NCI-H526 treated with DMSO at 0.1 percent for 48 hours (cell line): ENCODE measurements at places on chromosomes 5 and 9.

DNA sequence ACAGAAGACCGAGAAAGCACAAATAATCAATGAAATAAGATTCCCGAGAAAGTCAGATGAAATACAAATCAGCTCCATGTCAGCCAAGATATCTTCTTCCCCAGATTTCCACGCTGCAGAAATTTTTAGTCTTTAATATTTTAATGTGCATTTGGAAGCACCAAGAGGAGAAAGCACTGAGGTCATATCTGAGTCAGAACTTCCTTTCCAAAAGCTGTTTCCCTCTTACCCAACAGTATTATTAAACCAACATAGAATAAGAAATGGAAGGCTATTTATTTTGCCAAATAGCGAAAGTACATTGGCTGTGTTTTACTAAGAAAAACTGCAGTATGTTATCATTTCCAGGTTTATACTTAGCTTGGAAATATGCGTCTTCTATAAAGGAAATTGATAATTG, 772.1 kb upstream of the CDH9 start:
- DNase-seq, result no peak

DNA sequence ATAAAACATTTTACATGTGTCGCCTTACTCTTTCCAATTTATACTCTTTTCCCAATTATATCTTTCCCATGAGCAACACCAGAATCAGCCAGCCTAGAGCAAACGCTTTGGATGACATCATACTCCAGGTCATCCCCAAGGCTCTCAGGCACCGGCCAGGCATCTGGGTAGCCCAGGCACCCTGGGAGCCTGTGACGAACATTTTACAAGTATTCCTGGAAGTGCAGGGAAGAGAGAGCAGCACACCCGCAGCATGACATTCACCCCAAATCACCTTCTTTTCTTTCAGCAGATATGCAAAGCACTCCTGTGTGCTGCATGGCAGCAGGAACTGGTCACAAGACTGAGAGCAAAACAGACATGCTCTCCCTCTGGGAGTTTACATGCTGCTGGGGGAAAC, 75.7 kb upstream of the SMIM23 start:
- DNase-seq, result peak; percentile 4

- no peak for DNase-seq
Measured at GRCh38 chr5:134432174-134432573, 20.5 kb upstream of the CDKN2AIPNL start.

GRCh38 chr5:145062280-145063062, 772.7 kb downstream of the PRELID2 start:
- DNase-seq, result no peak

GRCh38 chr5:11963227-11963626, 59.0 kb upstream of the CTNND2 start:
- DNase-seq, result no peak

DNA sequence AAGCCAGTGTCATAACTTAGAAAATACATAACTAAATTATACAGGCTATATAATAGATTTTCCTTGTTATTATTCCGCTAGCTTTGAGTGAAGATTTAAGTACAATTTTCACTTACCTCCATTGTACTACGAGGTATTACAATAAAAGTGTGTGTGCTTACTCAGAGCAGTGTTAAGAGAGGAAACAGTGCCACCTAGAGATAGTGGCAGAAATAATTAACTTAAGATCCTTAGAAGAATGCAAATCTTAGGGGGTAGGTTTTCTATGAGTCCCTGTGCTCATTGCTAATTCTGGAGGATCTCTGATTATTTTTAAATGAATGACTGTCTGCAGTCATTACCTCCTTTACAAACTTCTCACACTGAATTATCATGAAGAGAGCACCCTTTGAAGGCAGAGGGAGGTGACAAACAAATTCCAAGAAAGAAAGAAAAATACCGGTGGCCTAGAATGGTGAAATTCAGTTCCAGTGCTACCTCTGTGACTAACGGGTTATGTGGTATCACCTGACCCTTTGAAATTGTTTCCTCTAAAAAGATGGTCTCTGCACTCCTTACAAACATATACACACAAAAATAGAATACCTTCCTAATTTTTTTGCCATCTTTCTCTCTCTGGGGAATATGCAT, 379.8 kb downstream of the TRIM36 start:
- peak; percentile 16 for DNase-seq

DNA sequence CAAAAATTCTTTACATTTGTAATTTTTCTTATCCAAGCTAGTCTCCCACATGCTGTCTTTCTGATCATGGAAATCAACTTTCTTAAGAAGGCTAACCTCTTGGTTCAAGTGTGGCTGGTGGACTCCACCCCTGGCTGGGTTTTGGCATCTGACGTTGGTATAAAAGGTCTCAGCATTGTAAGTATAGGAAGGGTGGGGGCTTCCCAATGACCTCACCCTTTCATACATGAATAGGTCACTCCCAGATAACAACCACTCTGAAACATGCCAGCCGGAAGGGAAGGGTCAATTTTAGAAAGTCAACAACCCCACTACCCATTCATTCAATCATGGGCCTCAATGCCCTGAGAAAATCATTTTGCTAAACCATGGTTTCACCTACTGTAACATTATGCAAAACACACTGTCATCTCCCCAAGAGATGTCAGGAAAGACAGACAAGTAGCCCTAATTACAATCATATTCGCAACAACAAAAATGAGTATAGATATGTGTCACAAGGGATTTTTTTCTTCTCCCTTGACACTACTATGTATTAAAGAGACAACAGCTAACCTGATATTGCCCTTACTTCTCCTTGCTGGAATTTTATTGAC, 31.9 kb upstream of the PCSK5 start:
- no peak for DNase-seq

DNA sequence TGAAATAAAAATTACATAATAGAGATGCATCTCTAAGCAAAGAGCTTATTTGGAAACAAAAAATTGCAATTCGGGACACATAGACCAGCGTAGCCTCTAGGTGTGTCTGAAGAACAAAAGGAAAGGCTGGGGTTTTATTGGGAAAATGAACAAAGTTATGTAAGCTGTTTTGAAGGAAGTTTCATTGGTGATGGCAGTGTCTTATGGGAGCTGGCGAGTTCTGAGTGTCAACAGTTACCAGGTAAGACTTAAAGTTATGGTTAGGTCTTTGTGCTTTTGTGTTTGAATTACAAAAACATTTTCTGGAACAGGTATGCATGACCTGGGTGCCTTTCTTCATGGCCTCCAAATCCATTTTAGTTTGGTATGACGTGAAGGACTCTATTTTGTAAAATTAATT, 48.9 kb downstream of the SLC27A6 start:
- no peak for DNase-seq

GRCh38 chr9:123002754-123003153, 30.7 kb upstream of the GPR21 start:
- DNase-seq, result no peak

- DNase-seq, result no peak
Measured at GRCh38 chr5:87722286-87722685, 309.6 kb upstream of the CCNH start.

- no peak for DNase-seq
Measured at GRCh38 chr9:105313238-105313637, 68.8 kb downstream of the SLC44A1 start.

- DNase-seq, result no peak
Measured at GRCh38 chr5:114060866-114061265, 301.0 kb upstream of the KCNN2 start.

- no peak for DNase-seq
Measured at GRCh38 chr9:133633681-133634080, 2.5 kb upstream of the DBH start.

DNA sequence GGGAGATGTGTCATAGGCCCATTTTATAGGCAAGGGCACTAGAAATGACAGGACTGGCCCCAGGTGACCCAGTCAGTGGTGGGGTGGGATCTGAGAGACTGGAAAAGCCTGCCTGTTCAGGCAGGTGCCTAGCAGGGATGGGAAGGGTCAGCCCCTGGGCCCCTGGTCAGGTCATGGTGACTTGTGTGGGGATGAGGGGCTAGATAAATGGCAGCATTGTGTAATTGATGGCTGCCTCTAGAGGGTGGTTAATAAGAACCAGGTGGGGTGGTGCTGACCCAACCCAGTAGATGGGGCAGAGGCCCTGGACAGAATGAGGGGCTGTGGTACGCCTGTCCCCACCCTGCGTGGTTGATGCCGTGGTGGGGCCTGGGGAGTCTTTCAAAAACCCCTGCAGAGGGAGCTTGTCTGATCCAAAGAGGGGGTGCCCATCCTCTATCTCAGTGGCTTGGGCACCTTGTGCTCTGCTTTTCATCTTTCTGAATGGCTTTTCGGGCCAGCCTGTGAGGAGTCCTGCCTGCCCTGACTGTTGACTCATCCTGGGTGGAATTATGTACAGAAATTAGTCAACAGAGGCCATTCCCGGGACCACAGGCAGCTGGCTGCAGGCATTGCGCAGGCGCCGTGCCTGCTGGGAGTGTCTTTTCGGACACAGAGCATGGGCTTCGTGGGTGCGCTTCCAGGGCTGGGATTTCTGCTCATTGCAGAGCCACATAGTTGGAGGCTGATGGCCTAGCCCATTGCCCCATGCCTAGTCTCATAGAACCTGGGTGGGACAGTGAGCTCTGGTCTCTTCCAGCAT, 93.6 kb upstream of the PITX1 start:
- no peak for DNase-seq

- no peak for DNase-seq
Measured at GRCh38 chr9:120336021-120336752, 243.8 kb downstream of the CDK5RAP2 start.

DNA sequence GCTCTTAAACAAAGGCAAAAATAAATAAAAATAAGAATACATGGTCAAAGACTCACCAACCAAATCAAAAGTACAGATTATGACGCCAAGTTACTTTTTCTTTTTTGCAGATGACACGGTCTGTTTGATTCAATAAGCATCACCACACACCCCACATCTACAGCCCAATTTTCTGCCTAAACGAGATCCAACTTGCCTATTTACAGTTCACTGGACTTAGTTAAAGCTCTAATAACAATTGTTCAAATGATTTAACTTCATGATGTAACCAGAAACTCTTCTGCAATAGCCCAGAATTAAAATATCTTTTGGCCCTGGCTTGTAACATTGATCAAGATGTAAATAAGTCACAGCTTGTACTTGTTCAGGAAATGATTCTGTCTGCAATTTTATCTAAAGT, 590.3 kb upstream of the C9orf72 start:
- DNase-seq, result no peak

GRCh38 chr5:60805463-60805862, 38.6 kb downstream of the ELOVL7 start:
- DNase-seq, result no peak

DNA sequence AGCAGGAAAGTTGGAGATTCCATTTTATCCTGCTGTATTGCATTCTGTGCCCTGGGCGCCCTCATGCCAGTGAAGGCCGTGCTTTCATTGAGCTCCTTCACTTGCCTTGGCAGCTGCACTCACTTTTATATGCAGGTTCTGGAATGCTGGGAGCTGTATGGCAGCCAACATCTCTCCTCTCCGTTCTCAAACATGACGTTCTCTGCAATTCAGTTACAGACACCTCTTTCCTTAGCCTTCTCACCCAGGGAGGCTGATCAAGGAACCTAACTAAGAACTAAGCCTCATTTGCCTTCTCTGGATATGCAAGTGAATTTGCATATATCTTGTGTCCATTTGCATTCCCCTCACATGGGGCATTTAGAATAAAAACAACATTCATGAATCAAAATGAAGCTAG, 29.4 kb upstream of the PURA start:
- DNase-seq, result peak; percentile 94

- no peak for DNase-seq
Measured at GRCh38 chr9:86668488-86668887, 278.8 kb downstream of the GAS1 start.

- peak; percentile 13 for DNase-seq
Measured at GRCh38 chr9:104494808-104495207, 9.3 kb upstream of the OR13F1 start.

DNA sequence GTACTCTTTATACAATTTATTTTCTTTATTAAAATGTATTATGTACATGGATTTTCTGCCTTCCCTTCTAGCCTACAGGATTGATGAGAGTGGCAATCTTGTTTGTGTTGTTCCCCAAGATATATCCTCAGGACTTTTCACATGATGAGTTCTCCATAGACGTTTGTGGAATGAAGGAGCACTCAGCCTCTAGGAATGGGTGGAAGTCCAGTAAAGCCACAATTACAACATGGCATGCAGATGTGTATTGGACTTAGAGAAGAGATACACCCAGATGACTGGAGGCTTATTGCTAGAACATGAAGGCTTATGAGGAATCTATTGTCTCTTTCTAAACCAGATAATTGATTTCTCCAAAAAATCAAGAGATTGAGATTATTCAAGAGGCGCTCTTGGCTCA, 8.2 kb upstream of the DOCK2 start:
- no peak for DNase-seq

DNA sequence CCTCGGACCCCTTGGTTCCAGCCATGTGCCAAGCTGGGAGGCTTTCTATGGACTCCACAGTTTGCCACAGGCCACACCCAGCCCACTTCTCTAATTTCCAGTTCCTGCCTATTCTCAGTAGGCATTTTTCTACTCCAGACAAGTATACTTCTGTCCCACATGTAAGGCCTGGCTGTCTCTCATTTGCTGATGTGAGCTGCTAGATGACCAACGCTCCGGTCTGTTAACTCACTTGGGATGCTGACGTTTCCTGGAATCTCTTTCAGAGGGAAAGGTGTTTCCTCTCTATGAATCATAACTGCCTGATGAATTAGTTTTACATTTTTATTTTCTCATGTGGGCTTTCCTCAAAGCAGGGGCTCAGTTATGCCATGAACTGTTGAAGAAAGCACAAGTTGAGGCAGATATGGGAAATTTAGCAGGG, 36.3 kb downstream of the ERGIC1 start:
- no peak for DNase-seq

GRCh38 chr5:36222620-36223019, 19.1 kb downstream of the NADK2 start:
- DNase-seq, result no peak

- DNase-seq, result no peak
Measured at GRCh38 chr9:111649016-111649415, 12.4 kb upstream of the GNG10 start.

- DNase-seq, result no peak
Measured at GRCh38 chr5:139636975-139637408, 11.2 kb upstream of the CXXC5 start.

DNA sequence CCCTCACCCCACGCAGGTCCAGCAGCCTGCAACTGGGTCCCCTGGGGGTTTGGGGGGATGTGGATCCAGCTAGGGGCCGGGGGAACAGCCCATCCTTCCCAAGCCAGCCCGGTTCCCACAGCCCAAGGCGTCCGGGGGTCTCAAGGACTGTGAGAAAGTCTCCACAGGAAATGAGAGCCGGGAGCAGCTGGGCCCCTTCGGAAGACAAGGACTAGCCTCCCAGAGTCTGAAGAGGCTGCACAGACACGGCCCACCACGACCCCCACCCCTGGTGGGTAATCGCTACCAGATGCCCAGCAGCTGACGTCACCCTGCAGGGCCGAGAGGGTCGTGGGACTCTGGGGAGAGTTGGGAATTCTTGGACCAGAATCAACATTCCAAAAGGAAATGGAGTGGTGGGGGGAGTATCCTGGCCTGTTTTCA, 10.5 kb downstream of the SH2D3C start:
- no peak for DNase-seq
